Non-pigmented ciliary epithelial cell (primary cell): ENCODE measurements at places on chromosomes 1 and 21.
A peak's percentile ranks its signal among the peaks of the same experiment; 100 is the strongest.

DNA sequence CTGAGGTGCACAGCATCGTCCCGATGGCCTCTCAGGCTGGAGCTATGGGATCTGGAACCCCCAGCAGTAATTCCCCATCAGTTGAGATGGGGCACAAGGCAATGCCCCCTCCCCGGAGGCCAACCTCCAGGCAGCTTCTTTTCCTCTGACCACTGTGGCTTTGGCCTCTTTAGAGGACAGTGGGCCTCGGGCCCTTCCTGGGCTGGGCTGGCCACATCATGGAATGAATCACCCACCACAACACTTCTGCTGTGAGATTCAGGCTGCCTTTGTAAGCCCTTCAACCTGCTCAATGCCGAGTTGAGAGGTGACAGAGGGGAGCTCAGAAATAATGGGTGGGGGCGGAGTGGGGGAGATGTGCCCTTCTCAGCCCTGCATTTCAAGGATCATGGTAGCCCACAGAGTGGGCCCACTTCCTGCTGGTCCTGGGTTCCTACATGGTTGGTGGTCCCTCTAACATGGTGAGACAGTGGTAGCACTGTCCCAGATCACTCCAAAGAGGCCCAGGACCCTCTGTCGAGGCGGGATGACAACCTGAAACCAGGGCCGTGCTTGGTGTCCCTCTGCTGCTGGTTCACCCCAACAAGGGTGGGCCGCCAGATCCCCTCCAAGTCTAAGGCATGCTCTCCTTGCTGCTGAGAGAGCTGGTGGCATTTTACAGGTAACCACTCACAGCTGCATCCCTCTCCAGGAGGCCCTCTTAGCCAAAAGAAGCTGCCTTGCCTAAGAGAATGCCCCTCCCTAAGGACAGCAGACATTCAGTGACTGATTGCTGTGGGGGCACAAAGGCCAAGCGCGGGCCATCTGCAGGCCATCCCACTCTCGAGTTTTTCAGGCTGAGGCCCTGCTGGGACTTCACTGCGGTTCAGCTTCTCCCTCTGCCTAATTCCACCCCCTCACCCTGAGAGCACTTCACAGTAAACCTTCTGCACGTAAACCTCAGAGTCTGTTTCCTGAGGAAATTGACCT is 29.7 kb upstream of the EVA1B start:
- no peak for DNase-seq

DNA sequence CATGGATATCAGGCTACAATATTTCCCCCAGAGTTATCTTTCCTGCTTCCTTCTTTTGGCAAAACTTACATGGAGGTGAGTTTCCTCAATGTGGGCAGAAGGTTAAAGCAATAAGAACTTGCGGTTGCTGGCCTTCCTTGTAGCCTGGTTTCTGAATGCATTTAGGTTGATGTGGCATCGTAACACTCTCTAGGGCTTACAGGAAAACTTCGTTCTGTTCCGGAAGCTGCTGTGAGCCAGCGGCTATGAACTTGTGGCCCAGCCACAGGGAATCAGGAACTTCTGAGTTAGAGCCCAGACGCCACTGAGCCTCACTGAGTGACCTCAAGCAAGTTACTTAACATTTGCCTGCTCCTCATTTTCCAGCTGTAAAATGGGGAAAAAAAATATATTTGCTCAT is 623.4 kb upstream of the ADAMTS5 start:
- no peak for DNase-seq

GRCh38 chr21:15687208-15687607 is 42.6 kb upstream of the USP25 start:
- no peak for DNase-seq

DNA sequence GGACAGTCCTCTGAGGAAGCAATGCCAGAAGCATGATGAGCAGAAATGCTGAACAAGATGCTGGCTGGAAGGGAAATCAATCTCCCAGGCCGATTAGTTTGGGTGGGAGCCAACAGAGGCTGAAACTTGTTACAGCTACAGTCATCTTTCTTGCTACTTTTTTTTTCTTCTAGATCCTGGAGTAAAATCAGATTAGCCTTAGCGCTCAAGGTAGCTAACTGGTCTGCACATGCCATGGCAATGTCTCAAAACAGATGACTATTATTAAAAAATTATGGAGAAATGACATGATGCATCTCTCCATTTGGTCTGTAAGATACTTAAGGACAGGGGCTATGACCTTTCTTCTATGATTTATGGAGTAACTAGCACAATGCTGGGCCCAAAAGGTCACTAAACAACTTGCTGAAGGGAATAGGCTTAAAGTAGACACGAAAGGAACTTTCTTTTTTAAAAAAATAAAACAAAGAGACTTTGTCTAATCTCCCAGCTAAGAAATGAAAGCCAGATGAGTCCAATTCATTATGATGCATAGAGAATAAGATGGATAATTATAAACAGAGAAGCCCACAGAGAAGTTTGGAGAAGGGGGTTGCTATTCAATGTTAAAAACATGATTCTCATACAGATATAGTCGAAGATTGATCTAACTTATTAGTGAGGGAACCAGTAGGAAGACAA is 42.5 kb downstream of the UTP25 start:
- no peak for DNase-seq

DNA sequence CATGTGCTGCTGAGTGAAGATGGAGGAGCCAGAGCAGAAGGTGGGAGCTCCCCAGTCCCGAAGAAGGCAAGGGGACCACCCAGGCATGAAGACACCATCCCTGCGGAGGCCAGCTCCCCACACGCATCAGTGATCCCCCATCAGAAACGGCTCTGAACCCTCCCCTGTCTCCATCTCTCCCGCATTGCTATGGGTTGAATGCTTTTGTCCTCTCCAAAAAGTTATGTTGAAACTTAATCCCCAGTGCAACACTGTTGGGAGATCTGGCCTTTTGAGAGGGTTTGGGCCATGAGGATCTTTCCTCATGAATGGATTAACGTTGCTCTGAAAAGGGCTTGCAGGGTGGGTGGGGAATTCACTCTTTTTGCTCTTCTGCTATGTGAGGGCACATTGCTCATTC is 147.6 kb downstream of the AJAP1 start:
- no peak for DNase-seq

DNA sequence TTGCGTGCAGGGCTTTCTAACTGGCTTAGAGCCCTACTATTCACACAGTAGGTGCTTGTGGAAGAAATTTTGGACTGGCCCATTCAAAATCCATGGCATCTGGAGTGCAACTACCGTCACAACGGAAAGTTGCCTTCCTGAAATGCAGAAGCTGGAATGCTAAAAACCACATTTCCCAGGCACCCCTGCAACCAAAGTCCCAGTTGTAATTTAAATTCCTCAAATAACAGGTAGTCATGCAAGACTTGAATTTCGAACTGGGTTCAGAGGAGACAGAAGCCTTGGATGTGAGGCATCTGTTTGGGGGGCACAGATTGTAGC is 186.7 kb downstream of the TOMM20 start:
- no peak for DNase-seq

GRCh38 chr1:36108314-36108713 is 16.7 kb downstream of the COL8A2 start:
- no peak for DNase-seq

- DNase-seq, result no peak
Observed at GRCh38 chr1:226428791-226429461, 21.0 kb upstream of the PARP1 start.

- no peak for DNase-seq
Observed at GRCh38 chr21:25640202-25640942, 1.3 kb downstream of the JAM2 start.

GRCh38 chr1:45787905-45788304 is 15.5 kb upstream of the MAST2 start:
- no peak for DNase-seq

GRCh38 chr1:45266151-45266801 is 59.9 kb upstream of the ZSWIM5 start:
- DNase-seq, result peak; percentile 54

DNA sequence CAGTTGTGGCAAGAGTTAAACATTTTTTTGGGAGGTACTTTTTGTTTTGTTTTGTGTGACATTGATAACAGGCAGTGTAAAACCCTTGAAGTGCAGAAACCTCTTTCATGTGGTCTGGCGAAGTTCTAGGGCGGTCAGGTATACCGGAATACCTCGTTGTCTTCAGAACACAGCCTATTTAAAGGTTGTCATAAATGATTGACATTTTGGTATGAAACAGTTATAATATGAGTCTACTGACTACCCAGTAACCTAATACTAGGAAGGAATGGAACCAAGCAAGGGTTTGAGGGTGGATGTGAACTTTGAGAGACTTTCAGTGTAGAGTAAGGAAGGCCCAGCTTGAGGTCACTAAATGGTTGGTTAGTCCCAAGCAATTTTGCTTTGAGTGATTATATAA is 40.5 kb downstream of the PATJ start:
- no peak for DNase-seq

GRCh38 chr21:20875742-20876141 is 122.5 kb upstream of the NCAM2 start:
- no peak for DNase-seq

DNA sequence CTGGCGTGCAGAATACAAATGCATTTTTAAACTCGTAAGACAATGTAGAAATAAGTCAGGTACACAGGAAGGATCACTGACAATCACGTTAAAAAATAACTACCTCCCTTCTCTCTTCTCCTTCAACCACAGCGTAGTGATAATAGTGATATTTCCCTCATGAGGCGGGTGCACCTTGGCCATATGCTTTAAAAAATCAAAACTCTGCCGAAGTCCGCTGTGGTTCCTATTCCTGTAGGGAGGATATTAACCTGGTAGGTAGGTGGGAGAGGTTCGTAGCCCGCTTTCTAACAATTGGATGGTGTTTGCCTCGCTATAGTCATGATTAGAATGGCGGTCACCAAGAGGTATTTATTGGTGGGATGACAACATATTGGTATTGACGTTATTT is 732 bp downstream of the GREM2 start:
- no peak for DNase-seq

DNA sequence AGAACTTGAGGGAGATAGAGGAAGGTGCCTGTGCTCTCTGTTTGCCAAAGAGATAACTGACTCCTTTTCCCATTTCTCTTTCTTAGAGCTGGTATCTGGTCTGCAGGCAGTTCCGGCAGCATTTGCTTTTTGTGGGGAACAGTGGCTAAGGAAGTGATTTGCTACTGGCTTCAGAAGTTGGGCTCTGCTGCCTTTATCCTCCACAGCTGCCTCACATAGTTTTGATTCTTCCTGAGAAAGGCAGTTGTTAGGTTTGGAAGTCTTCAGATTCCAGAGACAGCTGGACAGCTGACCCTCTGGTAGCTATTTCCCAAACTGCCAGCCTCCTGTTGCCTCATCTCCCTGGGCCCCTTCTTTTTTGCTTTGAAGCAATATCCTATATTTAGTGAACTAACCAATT is 62.6 kb upstream of the MACF1 start:
- no peak for DNase-seq

DNA sequence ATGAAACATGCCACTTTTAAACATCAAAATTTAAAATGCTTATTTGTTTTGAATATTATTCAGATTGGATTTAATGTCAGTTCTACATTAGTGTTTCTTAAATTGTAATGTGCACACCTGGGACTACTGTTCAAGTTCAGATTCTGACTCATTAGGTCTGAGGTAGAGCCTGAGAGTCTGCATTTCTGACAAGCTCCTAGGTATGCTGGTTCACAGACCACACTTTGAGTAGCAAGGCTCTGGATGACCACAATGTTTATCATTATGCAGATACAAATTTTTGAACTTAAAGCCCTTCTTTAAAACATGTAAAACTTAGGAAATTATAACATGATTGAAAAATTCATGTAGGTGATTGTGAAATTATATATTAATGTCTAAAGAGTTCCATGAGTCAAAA is 40.2 kb downstream of the TTLL7 start:
- DNase-seq, result no peak
